ENCODE measurements at places on chromosomes 12 and 14.

DNA sequence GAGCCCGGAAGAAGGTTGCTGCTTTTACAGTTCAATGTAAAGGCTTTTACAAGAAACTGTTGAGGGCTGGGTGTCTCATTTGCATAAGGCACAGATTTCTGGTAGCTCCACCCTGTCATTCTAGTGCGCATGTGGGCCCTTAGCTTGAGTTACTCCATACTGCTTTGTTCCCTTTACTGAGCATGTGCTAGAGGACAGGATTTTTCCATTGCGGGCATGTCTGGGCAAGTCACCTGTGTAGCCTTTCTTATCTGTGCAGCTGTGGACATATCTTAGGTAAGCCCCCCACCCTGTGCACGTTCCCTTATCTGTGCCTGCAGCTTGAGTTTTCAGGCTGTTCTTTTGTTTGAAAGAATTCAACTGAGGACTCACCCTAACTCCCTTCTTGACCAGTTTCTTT is 56.2 kb upstream of the ARHGAP5 start:
- DNase-seq, result no peak

DNA sequence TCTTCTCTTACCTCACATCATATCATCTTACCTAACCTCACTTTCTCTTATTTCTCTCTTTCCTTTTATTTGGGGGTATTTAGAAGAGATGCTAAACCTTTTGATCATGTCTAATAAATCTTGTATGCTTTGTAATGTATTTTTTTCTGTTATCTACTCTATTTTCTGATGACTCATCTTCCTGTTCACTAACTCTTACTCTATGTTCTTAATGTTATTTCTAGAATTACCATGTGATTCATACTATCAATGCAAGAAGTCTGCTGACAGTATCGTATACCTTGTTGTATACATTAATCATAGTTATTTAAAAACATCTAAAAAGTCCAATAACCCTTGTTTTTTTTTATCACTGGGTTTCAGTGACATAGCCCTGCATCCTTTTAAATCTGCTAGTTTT is 62.3 kb downstream of the MGAT4C start:
- peak; percentile 35 for DNase-seq

GRCh38 chr14:38693423-38693822 is 409.6 kb downstream of the SEC23A start:
- no peak for DNase-seq

GRCh38 chr12:85310025-85310424 is 30.0 kb downstream of the ALX1 start:
- no peak for DNase-seq

DNA sequence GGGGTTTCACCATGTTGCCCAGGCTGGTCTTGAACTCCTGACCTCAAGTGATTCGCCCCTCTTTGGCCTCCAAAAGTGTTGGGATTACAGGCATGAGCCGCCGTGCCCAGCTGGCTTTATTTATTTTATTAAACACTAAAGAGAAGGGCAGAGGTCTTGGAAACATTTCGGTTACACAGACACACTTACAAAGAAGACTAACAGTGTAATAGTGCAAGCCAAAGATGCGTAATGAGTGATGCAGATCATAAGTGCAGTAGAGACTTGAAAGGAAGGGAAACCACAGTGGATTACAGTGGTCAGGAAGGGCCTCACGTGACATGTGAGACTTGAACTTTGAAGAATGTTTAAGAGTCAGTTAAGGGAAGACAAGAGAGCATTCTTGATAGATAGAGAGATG is 33.9 kb upstream of the CDK17 start:
- peak; percentile 63 for DNase-seq

- DNase-seq, result no peak
These were observed 215.8 kb downstream of the PCNX1 start for GRCh38 chr14:71122866-71123565.

All from fibroblast of pulmonary artery (primary cell).